Caki2 (cell line): ENCODE measurements at places on chromosomes 16 and 17.

DNA sequence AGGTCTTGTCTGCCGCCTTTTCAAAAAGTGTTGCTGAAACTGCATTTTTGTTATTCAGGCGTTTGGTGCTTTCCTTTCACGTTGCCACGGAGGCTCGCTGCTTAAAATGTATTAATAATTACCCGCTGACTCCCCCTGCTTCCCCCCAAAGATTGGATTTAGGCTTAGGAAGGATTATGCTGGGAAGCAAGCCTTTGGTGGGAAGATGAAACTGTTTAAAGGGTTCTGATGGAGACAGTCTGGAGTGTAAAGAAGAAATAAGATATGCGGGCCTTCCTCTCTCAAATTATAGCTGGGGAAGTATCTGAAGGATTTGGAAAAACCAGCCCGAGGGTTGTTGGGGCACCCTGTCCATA, 1.1 kb downstream of the KSR1 start:
- DNase-seq, result no peak

DNA sequence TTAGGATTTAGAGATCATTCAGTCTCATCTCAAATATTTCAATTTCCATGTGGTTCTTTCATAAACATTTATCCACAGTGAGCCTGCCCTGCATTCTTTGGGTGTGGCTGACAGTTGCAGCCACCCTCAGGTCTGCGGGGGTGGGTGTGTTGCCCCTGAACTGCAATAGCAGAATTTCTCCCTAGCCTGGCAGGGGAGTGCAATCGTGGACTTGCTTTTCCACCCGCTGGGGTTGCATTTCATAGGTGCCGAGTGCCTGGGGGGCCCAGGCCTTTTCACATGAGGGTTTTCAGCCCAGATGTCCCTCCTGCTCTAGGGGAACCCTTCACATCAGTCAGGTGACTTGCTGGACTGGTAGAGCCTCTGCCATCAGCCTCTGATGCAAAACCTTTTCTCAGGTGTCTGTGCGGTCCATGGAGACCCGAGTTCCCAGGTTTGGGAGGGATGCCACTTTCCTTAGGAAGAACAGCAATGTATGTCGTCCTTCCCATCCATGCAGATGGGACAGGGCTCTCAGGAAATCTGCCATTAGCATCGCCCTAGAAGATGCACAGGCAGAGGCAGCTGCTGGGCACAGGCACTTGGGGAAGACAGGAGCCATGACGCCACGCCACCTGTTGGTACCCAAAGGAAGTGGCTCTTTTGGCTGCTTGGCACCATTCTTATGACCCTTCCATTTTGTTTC, 2.4 kb upstream of the USP36 start:
- peak; percentile 27 for DNase-seq

GRCh38 chr17:31560616-31561235, 169.3 kb downstream of the RAB11FIP4 start:
- DNase-seq, result no peak

DNA sequence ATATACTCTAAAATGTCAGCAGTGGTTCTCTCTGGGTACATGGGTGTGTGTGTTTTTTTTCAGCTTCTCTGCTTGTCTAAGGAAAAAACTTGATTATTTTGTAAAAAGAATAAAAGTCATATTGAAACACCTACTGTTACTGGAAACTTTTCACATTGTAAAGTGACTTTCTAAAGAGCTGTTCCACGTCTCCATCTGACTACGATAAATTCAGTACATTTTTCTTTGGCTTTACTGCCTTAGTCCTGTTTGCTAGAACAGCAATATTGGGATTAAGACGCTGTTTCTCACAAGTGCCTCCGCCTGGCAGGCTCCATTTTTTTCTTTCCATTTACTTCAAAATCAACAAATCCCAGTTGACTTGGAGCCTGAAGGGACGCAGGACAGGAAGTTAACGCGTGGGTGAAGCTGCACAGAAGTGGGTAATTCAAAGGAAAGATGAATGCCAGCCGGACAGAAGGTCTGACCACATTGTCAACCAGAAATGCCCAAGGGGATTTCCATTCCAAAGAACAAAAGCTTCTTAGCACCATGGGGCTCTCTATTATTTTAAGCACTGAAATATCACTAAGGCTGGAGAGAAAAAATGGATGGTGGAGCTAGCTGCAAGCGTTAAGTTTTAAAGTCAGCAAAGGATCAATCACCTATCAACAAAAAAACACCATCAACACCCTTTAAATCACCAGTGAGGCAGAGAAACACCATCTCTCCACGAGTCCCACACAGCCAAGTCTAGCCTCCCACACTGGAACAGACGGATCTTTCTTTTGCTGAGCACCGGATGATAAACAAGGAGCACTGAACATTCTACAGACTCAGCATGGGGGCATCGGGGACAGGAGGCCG, 8.4 kb downstream of the GLOD4 start:
- DNase-seq, result no peak

GRCh38 chr17:31130286-31131224, 35.8 kb downstream of the NF1 start:
- DNase-seq, result no peak

DNA sequence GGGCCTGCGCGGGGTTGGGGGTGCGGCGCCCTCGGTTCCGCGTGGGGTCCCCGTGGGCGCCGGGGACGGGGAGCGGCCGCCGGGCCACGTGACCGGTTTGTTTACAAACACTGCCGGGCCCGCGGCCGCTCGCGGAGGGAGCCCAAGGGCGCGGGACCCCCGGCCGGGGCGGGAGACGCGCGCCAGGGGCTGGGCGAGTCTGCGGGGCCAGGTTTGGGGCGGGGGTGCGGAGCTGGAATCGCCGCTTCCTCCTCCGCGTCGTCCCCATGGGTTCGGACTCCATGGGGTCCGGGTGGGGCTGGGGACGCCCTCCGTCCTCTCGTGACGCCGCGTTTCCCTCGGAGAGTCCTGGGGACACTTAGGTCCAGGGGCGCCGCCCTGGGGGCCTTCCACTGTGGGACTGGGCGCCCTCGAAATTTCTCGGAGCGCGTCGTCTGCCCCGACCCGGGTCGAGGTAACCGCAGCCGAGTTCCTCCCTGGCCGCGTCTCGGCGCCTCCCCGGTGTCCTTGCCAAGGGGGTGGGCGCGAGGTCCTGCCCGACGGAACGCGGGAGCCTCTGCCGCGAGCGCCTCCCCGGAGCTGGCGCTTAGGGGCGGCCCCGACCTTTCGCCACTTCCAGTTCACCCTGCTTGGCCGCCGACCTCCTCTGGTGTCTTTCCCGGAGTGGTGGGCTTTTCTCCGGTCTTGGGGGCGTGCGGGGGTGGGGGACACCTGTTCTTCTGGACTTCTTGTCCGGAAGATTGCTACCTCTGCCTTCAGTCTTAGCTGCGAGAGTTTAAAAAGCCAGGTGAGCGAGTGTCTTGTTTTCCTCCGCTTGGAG, 684 bp downstream of the YPEL2 start:
- peak; percentile 13 for DNase-seq

- DNase-seq, result no peak
These were observed 24.9 kb downstream of the CDRT15 start for GRCh38 chr17:14211801-14212200.

- DNase-seq, result no peak
These were observed 20.2 kb upstream of the CPSF4L start for GRCh38 chr17:73281928-73282327.

- no peak for DNase-seq
These were observed 70.2 kb downstream of the ARHGAP44 start for GRCh38 chr17:12859520-12859919.

DNA sequence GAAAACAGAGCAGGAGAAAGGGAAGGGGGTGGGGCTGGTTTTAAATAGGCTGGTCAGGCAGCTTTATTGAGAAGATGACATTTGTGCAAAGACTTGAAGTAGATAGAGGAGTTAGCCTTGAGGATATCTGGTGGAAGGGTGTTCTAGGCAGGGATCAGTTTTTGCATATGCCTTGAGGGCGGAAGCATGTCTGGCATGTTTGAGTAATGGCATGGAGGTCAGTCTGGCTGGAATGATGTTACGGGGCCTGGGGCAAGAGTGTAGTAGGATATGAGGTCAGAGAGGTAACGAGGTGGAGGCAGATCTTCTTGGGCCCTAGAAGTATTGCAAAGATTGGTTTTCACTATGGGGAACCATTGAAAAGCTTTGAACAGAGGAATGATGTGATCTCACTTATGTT, 4.8 kb downstream of the RABEP1 start:
- no peak for DNase-seq

GRCh38 chr16:49483651-49484450, 110.2 kb downstream of the C16orf78 start:
- DNase-seq, result no peak

DNA sequence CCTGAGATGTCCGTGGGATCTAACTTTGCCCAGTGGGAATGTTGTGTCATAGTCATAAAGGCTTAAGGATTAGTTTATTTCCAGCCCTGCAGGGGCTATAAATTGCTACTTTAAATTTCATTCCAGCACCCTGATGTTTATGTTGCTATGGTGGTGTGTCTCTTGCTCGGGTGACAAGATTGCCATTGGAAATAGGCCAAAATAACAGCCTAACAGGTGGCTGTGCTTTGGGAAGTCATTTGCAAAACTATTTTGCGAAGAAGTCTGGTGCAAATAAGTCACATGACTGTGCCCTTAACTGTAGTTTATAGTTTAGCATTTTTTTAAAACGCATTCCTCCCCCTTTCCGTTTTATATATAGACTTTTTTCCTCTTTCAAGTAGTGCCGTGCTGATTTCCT, 23.1 kb downstream of the PITPNC1 start:
- DNase-seq, result no peak

DNA sequence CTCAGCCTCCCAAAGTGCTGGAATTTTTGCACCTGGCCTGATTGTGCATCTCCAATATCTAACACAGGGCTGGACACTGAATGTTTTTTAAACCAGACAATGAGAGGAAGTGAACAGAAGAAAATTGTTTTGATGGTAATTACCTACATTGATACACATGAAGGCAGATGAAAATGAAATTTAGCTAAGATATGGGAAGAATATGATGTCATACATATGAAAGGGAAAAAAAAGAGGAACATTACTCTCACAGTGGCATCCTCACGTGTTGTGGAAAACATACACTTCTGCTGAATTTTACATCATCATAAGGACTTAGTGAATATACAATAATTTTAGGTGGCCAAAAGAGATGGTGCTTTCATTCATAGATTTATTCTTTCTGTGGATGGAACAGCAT, 111.7 kb downstream of the SYCE1L start:
- no peak for DNase-seq

- no peak for DNase-seq
These were observed 52.5 kb upstream of the ERN1 start for GRCh38 chr17:64182325-64183012.
